ENCODE measurements at places on chromosomes 16 and 17.

- peak; percentile 32 for DNase-seq
Measured at GRCh38 chr16:31253642-31254045, 6.1 kb upstream of the ITGAM start.

DNA sequence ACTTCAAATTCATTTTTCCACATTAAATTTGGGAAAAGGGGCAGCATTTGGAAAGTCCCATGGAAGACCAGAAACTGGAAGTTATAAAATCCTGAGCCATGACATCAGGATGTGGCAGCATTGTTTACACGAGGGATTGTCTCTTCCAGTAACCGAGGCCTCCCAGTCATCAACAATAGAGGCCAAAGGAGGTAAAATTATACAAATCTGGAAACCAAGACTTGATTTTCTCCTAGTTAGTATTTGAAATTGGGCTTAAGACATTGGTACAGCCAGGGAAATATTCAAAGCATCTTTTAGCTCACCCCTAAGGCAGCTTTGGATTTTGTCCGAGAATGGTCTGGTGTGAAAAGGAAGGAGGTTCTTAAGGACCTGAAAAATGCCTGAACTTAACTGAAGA is 251.6 kb upstream of the FOXF1 start:
- DNase-seq, result no peak

GRCh38 chr16:1884889-1885288 is 12.9 kb upstream of the MEIOB start:
- no peak for DNase-seq

- no peak for DNase-seq
Measured at GRCh38 chr16:50166511-50167500, 13.7 kb downstream of the TENT4B start.

DNA sequence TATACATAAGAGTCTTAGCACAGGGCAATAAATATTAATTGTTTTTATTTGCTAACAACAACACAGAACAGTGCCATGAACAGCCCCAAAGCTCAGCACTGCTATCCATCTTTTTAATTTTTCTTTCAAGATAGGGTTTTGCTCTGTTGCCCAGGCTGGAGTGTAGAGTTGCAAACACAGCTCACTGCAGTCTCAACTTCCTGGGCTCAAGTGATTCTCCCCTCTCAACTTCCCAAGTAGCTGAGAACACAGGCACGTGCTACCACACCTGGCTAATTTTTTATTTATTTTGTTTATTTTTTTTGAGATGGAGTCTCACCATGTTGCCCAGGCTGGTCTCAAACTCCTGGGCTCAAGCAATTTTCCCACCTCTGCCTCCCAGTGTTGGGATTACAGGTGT is 47.6 kb upstream of the AKAP1 start:
- DNase-seq, result no peak

DNA sequence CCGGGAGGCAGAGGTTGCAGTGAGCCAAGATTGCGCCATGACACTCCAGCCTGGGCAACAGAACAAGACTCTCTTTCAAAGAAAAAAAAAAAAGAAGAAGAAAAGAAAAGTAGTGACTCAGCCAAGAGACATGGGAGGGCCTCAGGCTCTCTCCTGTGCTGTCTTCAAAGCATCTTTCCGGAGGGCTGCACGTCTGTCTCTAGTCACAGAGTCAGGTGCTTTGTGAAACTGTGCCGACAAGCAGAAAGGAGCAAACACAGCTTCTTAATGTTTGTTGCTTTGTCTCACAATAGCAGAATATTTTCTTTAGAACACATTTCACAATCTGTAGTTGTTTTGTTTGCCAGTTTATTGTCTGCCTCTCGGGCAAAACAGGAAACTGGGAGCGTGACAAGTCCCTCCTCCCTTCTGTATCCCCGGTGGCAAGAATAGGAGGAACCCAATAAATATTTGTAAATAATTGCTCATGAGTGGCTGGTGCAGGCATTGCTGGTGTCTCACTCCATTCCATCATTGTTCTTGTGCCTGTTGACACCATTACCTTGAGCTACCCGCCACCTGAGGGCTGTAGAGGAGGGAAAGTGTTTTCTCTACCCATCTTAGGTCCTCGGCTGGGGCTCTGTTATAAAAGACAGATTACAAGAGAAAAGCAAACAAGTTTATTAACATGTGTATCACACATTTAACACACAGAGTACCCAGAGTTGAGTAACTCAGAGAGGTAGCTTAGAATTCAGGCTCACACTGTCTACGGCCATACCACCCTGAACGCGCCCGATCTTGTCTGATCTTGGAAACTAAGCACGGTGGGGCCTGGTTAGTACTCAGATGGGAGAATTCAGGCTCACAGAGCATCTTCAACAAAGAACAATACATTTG is 5.5 kb downstream of the GAST start:
- DNase-seq, result no peak

DNA sequence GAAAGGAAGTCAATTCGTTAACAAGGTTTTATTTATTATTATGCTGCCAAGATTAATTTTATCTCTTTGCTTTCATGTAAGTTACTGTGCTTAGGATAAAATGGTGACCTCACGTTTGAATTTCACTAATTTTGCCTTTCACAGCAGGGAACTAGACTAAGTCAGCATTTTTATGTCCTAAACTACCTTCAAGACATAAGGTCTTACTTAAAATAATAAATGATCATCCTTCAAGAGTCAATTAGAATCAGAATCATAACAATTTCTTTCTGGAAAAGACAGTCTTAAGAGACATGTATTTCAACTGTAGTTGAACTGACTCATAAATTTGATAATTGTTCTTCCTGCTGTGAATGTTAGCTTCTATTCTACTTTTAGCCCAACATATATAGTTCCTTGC is 893.8 kb downstream of the KCNJ2 start:
- no peak for DNase-seq

DNA sequence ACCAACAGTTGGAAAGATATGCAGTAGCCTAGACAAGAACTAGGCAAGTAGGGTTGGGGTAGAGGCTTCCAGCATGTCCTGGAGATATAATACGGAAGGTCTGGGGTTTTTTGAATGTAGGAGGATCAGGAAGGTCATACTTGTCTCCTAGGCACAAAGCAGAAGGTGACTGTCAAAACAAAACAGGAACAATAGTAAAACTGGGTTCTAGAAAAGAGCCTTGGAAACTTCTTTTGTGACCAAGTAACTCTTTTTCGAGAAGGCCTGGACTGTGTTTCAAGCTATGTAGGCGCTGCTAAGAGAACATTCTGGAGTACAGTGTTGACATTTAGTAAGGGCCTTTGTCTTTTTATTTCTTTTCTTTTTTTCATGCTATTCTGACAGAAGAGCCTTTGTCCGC is 26.9 kb upstream of the TENT4B start:
- no peak for DNase-seq

DNA sequence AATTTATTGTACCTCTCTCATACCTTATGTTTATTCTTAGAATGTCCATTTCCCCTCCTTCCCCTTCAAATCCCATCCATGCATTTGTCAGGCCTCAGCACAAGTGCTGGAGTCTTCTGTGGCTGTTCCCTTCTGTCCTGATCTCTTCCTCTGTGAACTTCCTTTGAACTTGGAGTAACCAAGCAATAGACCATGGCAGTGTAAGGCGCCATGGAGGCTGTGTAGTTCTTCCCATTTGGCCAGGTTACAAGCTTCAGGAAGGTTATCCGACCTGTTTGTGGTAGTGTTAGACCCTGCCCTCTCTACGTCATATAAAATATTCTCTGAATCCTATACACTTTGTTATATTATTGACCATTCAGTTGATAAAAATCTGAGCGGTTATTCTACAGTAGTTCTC is 28.6 kb downstream of the MAP2K6 start:
- no peak for DNase-seq

- DNase-seq, result no peak
Measured at GRCh38 chr17:44637066-44637465, 19.2 kb upstream of the MEIOC start.

DNA sequence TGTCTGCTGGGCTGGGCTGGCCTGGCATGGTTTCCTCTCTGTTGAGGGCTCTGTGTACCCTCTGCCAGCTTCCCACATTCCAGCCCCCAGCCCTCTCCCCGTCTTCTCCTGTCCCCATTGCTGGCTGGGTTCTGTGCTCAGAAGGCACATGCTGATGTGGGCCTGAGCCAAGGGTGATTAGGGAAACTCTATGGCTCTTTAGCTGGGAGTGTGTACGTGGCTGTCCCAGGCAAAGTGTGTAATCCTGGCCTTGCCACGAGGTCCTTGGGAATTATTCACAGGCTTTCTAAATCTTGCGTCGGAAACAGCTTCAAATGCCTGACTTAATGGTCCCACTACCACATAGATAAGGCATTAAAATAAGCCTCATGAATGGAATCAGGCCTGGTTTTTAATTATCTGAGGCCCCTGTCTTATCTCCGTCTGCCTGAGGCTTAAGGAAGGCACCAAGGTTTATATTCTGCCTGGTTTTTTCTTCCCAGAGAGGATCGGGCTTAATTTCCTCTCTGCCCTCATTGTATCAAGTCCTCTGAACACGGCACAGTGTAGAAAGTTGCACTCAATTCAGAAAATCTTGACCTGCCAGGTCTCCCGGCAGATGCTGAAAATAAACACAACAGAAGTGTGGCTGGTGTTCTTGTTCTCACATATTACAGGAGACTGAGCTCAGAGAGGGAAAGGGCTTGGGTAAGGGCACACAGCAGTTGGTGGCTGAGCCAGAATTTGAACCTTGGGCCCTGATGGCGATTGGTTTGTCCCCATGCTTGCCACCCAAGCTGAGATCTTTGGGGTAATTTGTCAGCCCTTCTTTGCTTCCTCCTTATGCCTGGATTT is 52.9 kb upstream of the LGALS9 start:
- no peak for DNase-seq

- no peak for DNase-seq
Measured at GRCh38 chr17:28702026-28702751, 9.5 kb downstream of the PROCA1 start.

- DNase-seq, result no peak
Measured at GRCh38 chr17:50192618-50193291, 8.7 kb downstream of the COL1A1 start.

- DNase-seq, result no peak
Measured at GRCh38 chr17:199191-199604, 17.7 kb upstream of the DOC2B start.

DNA sequence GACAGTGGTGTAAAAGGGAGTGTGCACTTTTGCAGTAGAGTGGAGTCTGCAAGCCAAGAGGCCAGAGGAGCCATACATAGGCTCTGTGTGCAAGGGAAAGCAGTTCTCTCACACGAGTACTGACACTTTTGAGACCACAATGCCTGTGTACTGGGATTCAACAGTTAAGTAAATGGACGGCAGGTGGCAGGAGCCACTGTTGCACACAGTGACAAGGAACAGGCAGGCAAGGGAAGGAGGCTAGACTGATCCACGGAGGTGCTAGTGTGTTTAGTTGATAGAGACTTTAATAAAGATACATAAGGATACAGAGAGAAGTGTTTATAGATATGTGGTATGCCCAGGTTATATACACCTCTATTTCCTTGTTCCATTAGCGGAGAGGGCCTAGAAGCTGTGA is 67.0 kb downstream of the MPRIP start:
- peak; percentile 37 for DNase-seq

DNA sequence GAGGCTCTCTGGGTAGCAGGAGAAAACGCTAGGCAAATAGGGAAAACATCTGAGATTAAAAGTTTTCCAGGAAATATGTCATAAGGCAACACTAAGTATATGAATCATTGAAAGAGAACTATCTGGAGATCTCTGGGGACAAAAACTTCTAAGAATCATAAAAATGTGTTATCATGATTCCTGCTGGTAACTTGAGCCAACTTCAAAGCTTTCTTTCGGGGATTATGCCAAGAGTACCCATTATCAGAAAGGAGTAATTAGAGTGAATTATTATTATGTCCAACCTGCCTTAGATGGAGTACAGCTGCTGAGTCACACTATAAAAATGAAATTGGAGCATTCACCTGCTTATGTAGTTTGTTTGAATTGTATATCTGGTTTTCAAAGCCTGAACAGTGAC is 488.5 kb upstream of the SOX9 start:
- no peak for DNase-seq

- no peak for DNase-seq
Measured at GRCh38 chr16:48971571-48972077, 310.0 kb downstream of the CBLN1 start.

DNA sequence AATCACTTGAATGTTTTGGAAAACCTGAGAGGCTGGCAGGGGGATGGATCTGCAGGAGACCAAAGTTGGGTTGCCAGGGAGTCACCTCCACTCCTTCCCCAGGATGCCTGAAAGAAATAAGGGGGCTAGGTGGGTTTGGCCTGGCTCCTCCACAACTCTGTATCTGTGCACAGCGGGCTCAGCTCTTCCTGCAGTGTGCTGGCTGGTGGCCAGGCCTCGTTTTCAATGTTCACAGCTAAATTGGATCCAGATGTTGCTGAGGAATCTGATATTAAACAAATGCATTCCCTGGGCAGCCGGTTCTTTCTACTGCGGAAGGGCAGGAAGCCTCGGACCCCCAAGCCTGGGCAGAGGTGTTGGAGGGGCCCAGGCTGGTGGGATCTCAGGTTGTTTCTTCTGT is 106.2 kb downstream of the N4BP1 start:
- no peak for DNase-seq

GRCh38 chr17:41769985-41770384 is 16.5 kb downstream of the JUP start:
- no peak for DNase-seq

Measured in CD4-positive, alpha-beta T cell treated with Interleukin-10 for 1 hour (primary cell).